ENCODE measurements at places on chromosomes 6 and 20. TPM values are rescaled to one million over a fixed set of nuclear protein-coding genes. Genes with fewer than 3 reads are reported as not detected.

- no peak for DNase-seq
These were observed 13.5 kb upstream of the CNR1 start for GRCh38 chr6:88179692-88180091.

DNA sequence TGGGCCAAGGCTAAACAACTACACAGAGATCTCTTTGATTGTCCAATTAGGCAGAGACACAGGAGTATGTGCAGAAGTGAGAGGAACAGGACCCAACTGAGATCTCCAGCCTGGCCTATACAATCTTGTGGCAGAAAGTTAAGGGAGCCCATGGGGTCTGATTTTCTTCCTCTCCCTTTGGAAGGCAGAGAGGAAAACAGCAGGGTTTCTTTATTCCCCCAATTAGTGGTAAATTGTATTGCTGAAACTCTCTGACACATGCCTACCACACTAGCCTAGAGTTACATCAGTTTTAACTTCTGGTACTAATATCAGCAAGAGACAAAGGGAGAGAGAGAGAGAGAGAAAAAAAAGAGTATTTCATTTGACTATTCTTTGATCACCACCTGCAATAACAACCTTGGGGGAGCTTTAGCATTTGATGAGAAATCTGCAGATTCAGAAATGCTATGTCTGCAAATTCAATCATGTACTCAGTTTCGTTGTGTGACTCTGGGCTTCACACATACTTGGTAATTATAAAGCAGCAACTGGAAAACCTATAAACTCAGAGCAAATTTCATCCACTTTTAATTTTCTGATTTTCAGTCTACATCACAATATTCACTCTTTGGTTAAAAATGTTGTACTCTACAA, 260.3 kb upstream of the SPTLC3 start:
- no peak for DNase-seq

GRCh38 chr20:61723529-61724257, 342.0 kb downstream of the TAF4 start:
- DNase-seq, result peak; percentile 16

- no peak for DNase-seq
These were observed 290.0 kb downstream of the PTPRK start for GRCh38 chr6:128230267-128230989.

- no peak for DNase-seq
These were observed 49.6 kb upstream of the PHIP start for GRCh38 chr6:79127660-79128059.

DNA sequence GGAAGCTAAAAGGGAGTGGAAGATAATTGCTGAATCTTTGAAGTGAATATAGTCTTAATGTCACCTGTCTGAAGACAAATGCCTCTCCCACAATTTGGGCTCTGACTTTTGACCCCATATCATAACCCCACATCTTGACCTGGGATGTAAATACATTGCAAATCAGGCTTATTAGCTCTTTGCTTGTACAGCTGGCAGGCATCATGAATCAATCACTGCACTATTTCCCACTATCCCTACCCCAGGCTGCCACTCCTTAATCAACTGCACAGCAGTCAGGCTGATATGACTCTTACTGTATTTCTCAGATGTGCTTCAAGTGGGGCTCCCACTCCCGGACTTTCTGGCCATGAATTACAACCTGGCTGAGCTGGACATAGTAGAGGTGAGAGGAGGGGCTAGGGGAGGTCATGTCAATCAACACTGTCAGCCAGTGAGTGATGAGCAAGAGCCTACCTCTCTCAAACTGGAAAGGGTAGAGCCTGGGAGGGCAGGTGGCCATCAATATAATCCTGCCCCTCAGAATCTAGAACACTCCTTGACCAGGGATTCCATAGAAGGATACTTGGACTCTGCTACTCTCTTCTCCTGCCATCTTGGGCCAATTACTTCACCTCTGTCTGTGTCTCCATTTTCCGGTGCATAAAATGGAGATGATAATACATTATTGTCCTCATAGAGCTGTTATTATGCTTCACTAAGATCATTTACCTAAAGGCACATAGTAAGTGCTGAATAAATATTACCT, 10.5 kb upstream of the BPIFB3 start:
- no peak for DNase-seq

GRCh38 chr20:42862446-42862845, 327.3 kb downstream of the PTPRT start:
- no peak for DNase-seq

DNA sequence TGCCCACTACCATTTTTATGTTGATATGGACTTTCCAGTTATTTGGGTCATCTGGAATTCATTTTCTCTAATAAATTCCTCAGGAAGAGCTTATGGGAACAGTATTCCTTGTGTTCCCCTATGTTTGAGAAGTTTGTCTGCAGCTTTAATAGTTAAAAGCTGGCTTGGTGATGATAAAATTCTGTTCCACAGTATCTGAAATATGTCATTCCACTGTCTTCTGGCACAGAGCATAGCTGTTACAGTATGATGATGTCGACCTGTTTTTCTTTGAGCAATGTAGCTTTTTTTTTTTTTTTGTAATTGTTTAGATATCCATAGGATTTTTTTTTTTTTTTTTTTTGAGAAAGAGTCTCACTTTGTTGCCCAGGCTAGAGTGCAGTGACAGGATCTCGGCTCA, 43.2 kb downstream of the NCOA3 start:
- no peak for DNase-seq

GRCh38 chr20:37523911-37524700, 3.1 kb downstream of the NNAT start:
- no peak for DNase-seq

DNA sequence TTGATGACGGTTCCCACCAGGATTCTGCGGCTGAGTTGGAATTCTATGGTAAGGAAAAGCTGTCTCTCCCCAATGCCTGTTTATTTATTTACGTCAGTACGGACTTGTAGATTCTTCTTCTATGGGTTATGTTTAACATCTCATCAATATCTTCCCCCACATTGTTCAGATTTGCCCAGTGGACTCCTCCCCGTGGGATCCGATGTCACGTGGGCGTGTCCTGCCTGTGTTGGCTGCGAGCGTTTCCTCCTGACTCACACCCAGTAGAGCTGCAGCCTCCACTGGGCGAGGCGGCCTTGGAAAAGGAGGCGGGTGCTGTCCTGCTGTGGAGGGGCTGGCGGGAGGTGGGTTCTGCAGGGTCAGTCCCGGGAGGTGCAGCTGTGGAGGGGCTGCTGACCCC, 46.8 kb upstream of the SLCO4A1 start:
- peak; percentile 74 for DNase-seq

DNA sequence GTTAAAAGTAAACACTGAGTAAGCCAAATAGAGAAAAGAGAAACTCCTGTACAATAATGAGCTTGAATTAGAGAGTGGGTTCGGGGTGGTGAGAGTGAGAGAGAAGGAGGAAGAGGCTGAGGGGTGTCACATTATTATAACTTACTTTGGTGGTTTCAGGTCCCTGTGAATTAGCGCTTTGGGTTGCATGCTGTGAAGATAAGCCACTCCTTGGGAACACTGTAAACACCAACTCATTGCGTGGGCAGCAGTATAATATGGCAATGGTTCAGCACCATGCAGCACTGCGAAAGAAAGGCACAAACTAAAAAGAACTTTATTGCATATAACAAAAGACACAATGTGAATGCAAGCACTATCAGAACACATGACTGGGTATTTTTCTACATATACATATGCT, 26.9 kb downstream of the MAP3K7 start:
- no peak for DNase-seq

DNA sequence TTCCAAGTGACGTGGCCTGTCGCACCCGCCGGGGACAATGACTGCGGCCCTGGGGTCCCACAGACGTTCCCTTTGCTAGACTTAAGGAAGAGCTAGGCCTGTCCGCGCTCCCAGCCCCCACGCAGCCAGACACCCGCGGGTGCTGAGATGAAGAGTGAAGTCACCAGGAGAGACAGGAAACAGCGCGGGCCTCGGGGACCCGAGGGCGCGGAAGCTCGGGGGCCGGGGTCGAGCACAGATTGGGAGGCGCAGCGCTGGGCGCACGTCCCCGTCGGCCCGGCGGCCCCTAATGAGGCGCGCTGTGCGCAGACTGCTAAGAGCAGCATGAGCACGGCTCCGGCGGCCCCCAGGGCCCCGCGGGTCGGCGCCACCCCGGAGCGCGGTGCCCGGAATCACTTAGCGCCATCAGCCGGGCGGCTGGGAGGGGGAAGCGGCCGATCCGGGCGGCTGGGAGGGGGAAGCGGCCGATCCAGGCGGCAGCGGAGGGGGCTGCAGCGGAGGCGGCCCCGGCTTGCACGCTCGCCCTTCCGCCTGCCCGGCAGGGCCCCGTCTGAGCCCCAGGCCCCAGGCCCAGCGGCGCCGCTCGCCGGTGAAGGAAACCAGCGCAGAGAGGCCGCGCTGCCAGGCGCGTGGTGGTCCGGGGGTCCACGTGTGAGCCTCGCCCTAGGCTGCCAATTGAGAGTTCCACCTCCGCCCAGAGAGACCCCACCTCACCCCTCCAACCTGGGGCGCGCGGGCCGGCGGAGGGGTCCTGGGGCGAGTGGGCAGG, 8.3 kb upstream of the AVP start:
- no peak for DNase-seq

- no peak for DNase-seq
These were observed 26.4 kb downstream of the TRPC4AP start for GRCh38 chr20:35066194-35066593.

- no peak for DNase-seq
These were observed 83.4 kb downstream of the JARID2 start for GRCh38 chr6:15329197-15329671.

DNA sequence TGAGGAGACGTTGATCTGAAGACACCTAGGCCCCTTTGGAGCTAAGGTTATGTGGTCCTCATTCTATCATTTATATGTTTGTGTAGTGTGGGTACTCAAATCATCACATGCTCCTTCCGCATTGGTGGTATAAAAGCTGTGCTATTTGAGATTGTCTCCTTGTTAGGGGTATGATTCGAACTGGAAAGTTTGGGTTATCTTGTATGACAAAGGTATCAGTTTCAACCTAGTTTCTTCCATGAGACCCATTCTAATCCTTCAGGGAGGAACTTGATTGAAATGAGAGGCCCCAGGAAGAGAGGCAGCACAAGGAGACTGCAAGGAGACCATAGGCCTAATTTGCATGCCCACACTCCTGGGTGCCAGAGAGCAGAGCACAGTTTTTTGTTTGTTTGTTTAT, 104.2 kb upstream of the TIAM2 start:
- no peak for DNase-seq

DNA sequence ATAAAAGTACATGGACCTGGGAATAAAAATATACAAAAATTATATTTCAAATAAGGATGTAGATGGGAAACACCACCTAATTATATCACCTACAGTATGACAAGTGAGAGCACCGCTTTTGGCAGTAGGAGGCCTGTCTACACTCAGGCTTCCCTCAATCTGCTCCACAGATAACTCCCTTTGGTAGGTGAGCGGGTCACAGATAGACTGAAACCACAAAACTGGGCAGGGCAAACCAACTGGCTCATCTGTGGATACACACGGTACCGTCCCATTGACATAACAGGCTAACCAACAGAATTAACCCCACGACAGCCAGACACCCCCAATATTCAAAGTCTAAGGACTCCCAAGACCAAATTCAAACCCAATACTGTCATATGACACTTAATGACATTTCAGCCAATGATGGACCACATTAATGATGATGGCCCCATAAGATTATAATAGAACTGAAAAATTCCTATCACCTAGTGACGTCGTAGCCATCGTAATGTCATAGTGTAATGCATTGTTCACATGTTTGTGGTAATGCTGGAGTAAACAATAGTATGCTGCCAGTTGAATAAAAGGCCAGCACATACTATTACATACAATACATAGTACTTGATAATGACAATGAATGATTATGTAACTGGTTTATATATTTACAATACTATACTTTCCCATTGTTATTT, 109.7 kb downstream of the MBOAT1 start:
- DNase-seq, result no peak

- DNase-seq, result no peak
These were observed 115.2 kb upstream of the AKIRIN2 start for GRCh38 chr6:87817183-87817582.

DNA sequence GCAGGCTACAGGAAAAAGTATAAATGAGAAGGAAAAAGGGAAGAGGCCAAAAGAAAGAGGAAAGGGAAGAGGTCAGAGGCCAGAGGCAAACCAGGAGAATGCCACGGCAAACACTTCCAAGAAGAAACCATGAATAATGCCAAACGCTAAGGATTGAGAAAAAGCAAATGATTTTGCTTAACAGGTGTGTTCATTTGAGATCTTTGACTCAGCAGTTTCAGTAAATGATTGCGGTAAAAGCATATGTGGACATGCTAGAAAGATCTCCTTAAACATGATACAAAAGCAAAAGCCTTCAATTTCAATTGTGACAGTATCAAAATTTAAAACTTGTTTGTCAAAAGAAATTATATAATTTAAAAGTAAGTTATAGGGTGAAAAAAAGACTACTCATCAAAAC, 70.6 kb downstream of the UBE3D start:
- DNase-seq, result no peak

DNA sequence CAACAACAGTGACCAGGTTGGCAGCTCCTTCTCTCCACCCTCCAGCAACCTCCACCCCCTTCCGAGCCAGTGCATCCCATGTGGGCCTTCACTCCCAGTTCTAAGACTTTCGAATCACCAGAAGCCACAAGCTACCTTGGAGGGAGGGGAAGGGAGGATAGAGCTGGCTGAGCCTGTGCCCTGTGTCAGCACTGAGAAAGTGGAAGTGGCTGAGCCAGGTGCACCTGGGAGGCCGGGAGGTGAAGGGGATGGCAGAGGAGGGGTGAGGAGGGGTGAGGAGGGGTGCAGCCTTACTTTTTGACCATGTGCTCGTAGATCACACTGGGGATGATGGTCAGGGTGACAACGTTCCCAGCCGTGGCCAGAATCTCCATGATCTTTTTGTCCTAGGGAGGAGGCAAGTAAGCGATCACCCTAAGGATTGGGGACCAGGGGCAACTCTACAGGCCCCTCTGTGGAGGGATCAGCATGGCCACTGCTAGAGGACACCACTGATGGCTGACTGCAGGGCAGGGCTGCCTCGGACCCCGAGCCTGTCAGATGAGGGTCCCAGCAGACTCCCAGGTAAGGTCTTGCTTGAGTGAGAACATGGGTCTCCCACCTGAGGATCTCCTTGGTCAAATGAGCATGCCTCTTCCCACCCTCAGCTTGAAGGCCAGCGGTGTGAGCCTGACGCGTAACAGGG, 18.3 kb downstream of the SDCBP2 start:
- no peak for DNase-seq

DNA sequence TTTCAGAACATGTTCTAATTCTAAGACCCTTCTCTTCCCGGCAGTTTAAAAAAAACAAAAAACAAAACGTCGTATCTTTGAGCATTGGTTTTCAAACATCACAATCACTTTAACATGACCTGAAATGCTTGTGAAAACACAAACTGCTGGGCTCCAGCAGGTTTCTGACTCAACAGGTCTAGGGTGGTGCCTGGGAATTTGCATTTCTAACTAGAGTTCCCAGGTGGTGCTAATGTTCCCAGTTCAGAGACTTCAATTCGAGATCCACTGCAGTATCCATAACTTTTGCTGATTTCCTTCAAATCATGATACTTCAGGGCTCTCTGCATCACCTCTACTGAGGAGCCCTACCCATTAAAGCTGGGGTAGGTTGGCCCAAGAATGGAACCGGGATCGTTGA, 850 bp upstream of the SMPDL3A start:
- DNase-seq, result no peak

GRCh38 chr6:82083646-82084045, 163.9 kb downstream of the IBTK start:
- no peak for DNase-seq

- no peak for DNase-seq
These were observed 35.4 kb downstream of the NINL start for GRCh38 chr20:25549843-25550477.

Gene CFB
- total RNA-seq, result 8.8 TPM

Gene HDDC2
- 91.6 TPM for total RNA-seq

Gene CNR1
- total RNA-seq, result 0.16 TPM

Gene HCRTR2
- not detected for total RNA-seq

Gene ZKSCAN3
- total RNA-seq, result 4.0 TPM

Gene GPLD1
- 1.1 TPM for total RNA-seq

Gene FABP7
- total RNA-seq, result not detected
